ENCODE measurements at places on chromosomes 7 and 10. TPM values are rescaled to one million over a fixed set of nuclear protein-coding genes. Genes with fewer than 3 reads are reported as not detected.

Gene DNAJC1
- 45.0 TPM for total RNA-seq

Gene WNT8B
- not detected for total RNA-seq

DNA sequence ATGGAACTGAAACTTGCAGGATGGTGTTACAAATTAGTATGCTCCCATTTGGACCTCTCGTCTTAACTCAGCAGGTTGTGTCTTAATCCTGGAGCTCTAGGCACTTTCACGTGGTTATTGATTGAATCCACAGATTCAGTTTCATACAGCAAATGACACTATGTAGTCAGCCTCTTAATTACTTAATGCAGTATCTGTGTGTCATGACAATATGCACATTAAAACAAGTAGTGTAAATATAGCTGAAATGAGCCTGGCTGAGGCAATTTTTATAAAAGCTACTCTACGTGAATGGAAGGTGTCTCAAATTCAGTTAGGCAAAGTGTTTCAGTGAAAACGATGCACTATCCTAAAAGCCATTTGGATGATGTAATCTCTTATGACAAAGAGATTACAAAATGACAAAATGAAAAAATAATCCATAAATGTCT lies 86.8 kb downstream of the CD36 start:
- no peak overlapping the region for H3K4me3 ChIP-seq
- DNase-seq: no peak
- no peaks in the 10 kb centered on the region for H3K36me3 ChIP-seq
- peak overlapping the region; percentile 35 for H3K27ac ChIP-seq

- peaks cover 29% of the 10 kb centered on the region for H3K4me1 ChIP-seq
- peak overlapping the region; percentile 75 for H3K4me3 ChIP-seq
- DNase-seq: no peak
- H3K27me3 ChIP-seq: no peaks in the 10 kb centered on the region
- peak overlapping the region; percentile 99 for H3K27ac ChIP-seq
- H3K36me3 ChIP-seq: no peaks in the 10 kb centered on the region
Measured at GRCh38 chr7:143384148-143384547, 3.0 kb downstream of the ZYX start.

GRCh38 chr7:23385140-23385539 lies 85.2 kb downstream of the IGF2BP3 start:
- DNase-seq: no peak
- H3K4me1 ChIP-seq: no peaks in the 10 kb centered on the region
- H3K27ac ChIP-seq: no peak overlapping the region
- H3K27me3 ChIP-seq: no peaks in the 10 kb centered on the region
- no peak overlapping the region for H3K4me3 ChIP-seq

GRCh38 chr7:98185101-98185500 lies 26.1 kb upstream of the BHLHA15 start:
- no peak overlapping the region for H3K4me3 ChIP-seq
- no peak overlapping the region for H3K27ac ChIP-seq
- no peaks in the 10 kb centered on the region for H3K36me3 ChIP-seq
- H3K4me1 ChIP-seq: no peaks in the 10 kb centered on the region
- no peaks in the 10 kb centered on the region for H3K27me3 ChIP-seq

All from uterus (tissue), 4 donors.